ENCODE measurements at places on chromosomes 7 and 10. TPM values are rescaled to one million over a fixed set of nuclear protein-coding genes. Genes with fewer than 3 reads are reported as not detected.
A peak's percentile ranks its signal among the peaks of the same experiment; 100 is the strongest.

- peaks cover 4% of the 10 kb centered on the region for H3K4me1 ChIP-seq
- no peak overlapping the region for H3K27ac ChIP-seq
- H3K4me3 ChIP-seq = no peak overlapping the region
- H3K27me3 ChIP-seq = no peaks in the 10 kb centered on the region
- peaks cover 74% of the 10 kb centered on the region for H3K36me3 ChIP-seq
- no peak for DNase-seq
These were observed 52.4 kb downstream of the ARMH3 start for GRCh38 chr10:102003541-102003940.

Gene EGR2
- total RNA-seq = 0.52 TPM

GRCh38 chr7:68121655-68122054 lies 1125.0 kb downstream of the TYW1 start:
- H3K27ac ChIP-seq = no peak overlapping the region
- H3K4me1 ChIP-seq = no peaks in the 10 kb centered on the region
- no peaks in the 10 kb centered on the region for H3K36me3 ChIP-seq
- DNase-seq = no peak
- H3K27me3 ChIP-seq = peaks cover 47% of the 10 kb centered on the region
- H3K4me3 ChIP-seq = no peak overlapping the region

Gene PRSS37
- total RNA-seq = not detected

DNA sequence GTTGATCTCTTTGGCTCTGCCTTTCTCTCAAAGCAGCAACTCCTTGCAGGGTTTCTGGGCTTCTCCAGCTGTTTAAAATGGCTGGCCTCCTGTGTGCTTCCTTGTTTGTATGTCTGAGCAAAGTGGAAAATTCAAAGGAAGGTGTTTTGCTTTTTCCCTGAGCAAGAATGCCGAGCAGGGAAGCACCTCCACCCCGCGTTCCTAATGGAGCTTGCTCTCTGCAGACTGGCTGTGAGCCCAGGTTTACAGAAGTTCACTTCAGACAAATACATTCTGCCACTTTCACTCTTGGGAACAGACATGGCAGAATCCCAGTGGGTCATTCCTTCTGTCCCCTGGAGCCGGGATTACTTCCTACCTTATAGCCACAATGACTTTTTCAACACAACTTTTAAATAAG lies 181.8 kb upstream of the AGK start:
- DNase-seq = peak; percentile 48
- H3K27ac ChIP-seq = peak overlapping the region; percentile 89
- H3K4me1 ChIP-seq = peaks cover 69% of the 10 kb centered on the region

GRCh38 chr10:6385665-6386064 lies 182.9 kb downstream of the PFKFB3 start:
- no peaks in the 10 kb centered on the region for H3K36me3 ChIP-seq
- no peak overlapping the region for H3K27ac ChIP-seq
- no peaks in the 10 kb centered on the region for H3K27me3 ChIP-seq
- H3K4me3 ChIP-seq = no peak overlapping the region

DNA sequence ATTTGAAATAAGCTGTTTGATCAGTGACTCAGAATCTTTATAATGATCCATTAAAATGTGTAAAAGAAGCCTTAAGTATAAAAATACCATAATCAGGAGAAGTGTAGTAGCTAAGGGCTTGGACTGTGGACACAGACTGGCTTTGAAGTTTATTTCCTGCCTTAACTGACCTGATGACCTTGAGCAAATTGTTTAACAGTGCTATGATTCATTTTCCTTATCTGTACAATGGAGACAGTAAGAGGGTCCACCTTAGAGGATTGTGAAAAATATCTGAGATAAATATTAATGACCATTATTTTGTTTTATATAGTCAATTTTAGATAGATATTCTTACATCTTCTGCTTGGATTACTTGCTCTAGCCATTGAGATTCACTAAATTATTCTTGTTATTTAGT lies 13.3 kb upstream of the RPA3 start:
- peak overlapping the region; percentile 30 for H3K27ac ChIP-seq
- no peaks in the 10 kb centered on the region for H3K27me3 ChIP-seq
- no peaks in the 10 kb centered on the region for H3K36me3 ChIP-seq
- DNase-seq = no peak

Gene GRM3
- total RNA-seq = not detected

Gene FAM25G
- total RNA-seq = not detected

Gene DYNC1I1
- total RNA-seq = 38.8 TPM

DNA sequence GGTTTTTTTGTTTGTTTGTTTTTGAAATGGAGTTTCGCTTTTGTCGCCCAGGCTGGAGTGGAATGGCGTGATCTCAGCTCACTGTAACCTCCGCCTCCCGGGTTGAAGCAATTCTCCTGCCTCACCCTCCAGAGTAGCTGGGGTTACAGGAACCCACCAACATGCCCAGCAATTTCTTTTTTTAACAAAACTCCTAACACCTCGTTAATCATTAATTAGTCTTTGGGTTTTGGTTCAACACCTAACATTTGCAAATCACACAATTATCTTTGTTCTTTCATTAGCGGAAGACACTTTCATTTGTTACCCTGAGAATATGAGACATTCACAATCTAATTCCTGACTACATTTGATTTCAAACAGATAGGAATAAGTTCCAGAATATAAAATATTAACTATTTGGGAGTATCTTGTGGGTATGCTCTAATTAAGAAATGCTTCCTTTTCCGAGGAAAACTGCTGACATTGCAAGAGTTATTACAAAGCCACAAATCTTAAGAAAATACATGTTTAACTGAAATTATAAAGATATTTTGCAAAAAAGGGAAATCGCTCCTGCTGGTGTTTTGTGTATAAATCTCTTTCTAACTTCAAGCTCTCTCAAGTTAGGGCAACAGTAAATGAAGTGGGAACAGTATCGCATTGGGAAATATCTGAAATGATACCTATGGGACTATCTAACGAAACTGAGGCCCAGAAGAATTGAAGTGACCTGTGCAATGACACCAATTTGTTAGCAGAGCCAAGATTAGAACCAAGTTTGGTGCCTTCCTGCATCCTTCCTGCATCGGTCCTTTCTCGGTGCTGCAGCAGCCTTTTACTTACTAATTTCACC lies 1.2 kb upstream of the LSM8 start:
- H3K4me1 ChIP-seq = peaks cover 41% of the 10 kb centered on the region
- no peaks in the 10 kb centered on the region for H3K27me3 ChIP-seq

DNA sequence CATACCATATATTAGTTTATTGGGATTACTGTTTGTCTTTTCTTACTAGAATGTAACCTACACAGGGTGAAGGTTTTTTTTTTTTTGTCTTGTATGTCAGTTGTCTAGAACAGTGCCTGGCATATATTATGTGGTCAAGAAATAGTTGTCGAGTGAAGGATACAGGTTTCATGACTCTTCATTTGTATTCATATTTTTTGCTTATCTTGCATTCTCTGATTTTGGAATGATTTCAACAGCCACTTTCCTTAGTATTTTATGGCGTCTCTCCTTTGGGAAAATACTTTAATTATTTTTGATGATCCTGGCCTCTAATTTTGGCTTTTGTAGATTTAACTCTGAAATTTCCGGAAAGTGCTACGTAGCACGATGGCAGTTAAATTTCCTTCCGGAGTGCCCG lies 12.4 kb downstream of the RBM33 start:
- H3K4me3 ChIP-seq = no peak overlapping the region
- H3K36me3 ChIP-seq = no peaks in the 10 kb centered on the region
- DNase-seq = no peak
- H3K27ac ChIP-seq = no peak overlapping the region
- H3K27me3 ChIP-seq = no peaks in the 10 kb centered on the region

Gene MYL10
- not detected for total RNA-seq

GRCh38 chr7:137390076-137390475 lies 46.5 kb upstream of the PTN start:
- no peaks in the 10 kb centered on the region for H3K36me3 ChIP-seq
- no peaks in the 10 kb centered on the region for H3K27me3 ChIP-seq
- no peak overlapping the region for H3K4me3 ChIP-seq

DNA sequence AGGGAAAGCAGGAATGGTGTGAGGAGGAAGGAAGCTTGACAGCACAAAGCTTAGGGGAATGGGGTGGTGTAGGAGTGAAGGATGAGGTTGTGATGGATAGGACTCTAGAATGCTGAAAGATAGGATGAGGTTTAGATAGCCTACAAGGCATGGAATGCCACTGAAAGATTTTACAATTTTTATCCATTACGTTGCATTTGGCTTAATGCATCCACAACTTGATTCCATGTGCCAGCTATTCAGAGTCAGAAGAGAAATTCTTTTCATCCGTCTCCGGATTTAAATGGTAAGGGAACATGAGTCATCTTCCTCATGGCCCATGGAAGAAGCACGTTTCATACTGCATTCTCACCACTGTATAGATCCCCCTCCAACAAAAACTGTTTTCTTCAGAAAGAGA lies 212.4 kb upstream of the BMPER start:
- H3K27me3 ChIP-seq = no peaks in the 10 kb centered on the region
- no peak overlapping the region for H3K4me3 ChIP-seq
- no peak for DNase-seq
- H3K27ac ChIP-seq = no peak overlapping the region
- H3K36me3 ChIP-seq = no peaks in the 10 kb centered on the region

DNA sequence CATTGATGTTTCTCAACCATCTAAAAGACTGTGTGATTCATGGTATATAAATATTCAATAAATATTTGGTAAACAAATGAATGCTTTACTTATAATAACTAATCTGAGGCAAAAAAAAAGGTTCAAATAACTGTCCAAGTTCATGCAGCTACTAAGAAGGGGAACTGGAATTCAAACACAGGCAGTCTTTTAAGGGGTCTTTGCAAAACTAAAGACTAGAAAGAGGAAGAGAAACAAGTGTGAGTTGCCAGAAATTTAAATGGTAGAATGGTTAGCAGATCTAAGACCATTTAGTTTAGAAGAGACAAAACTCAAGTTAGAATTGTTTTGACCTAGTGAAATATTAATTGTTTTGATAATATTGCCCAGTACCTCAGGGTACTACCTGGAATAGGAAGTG lies 642.0 kb upstream of the LRRN3 start:
- H3K36me3 ChIP-seq = no peaks in the 10 kb centered on the region
- H3K27me3 ChIP-seq = no peaks in the 10 kb centered on the region
- no peak overlapping the region for H3K27ac ChIP-seq
- DNase-seq = no peak
- H3K4me3 ChIP-seq = no peak overlapping the region

DNA sequence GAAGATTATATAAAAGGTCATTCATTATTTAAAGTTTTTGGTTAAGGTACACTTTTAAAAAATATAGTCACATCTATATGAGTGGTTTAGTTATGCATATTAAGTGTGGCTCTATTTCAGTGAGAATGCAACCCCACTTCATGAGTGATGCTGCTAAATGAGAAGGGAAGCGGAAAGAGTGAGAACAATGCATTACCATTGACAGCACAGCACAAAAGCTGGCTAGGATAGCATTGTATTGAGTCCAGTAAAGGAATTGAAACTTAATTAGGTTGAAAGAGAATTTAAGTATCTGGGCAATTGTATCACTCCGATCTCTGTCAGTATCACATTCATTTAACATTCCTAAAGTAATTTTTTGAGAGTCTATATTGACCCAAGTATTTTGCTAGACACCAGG lies 13.2 kb downstream of the POM121L12 start:
- no peak overlapping the region for H3K4me3 ChIP-seq
- H3K4me1 ChIP-seq = no peaks in the 10 kb centered on the region
- H3K27ac ChIP-seq = no peak overlapping the region
- no peaks in the 10 kb centered on the region for H3K36me3 ChIP-seq

DNA sequence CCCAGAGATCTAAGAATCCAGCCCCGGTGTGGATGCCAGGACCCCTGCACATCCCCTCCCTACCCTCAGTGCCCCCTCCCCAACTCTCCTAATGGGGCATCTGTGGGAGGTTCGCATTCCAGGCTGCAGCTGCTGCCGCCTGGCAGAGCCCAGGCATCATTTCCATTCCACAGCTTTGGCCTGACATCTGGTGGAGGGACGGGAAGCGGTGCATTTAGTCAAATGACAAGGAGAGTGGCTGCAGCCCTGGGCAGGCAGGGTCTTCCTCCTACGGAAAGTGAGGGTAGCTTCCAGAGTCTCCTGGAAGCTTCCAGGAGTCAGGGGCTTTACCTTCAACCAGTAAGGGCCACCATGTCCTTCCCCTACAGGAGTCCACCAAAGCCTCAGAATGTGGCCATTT lies 30.8 kb downstream of the PRLHR start:
- H3K36me3 ChIP-seq = no peaks in the 10 kb centered on the region
- no peak overlapping the region for H3K4me3 ChIP-seq
- H3K4me1 ChIP-seq = peaks cover 6% of the 10 kb centered on the region
- no peak overlapping the region for H3K27ac ChIP-seq

GRCh38 chr10:11678074-11678793 lies 63.9 kb upstream of the ECHDC3 start:
- H3K27me3 ChIP-seq = peaks cover 25% of the 10 kb centered on the region
- peaks cover 6% of the 10 kb centered on the region for H3K4me1 ChIP-seq
- DNase-seq = no peak
- no peak overlapping the region for H3K4me3 ChIP-seq
- H3K36me3 ChIP-seq = no peaks in the 10 kb centered on the region

Measured in left ventricle myocardium inferior (tissue), 1 donor.